HuH-7.5 (cell line): ENCODE measurements at places on chromosomes 4 and X.

DNA sequence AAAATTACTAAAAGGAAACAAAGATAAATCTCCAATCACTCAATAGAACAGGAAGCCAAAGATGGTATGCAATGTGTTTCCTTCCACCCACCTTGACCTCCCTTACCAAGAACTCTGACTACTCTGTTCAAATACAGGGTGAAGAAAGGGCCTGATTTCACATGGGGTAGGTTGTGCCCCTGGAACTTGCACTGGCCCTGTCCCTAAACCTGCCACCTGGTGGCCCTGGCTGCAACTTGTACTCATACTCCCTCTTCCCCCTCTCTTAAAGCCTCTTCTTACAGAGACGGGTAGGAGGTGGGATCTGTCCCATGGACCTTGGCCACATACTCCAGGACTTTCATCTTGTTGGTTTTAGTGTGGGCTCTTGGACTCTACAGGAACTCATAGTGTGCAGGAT, 17.3 kb upstream of the TMEM185A start:
- no peak for DNase-seq

DNA sequence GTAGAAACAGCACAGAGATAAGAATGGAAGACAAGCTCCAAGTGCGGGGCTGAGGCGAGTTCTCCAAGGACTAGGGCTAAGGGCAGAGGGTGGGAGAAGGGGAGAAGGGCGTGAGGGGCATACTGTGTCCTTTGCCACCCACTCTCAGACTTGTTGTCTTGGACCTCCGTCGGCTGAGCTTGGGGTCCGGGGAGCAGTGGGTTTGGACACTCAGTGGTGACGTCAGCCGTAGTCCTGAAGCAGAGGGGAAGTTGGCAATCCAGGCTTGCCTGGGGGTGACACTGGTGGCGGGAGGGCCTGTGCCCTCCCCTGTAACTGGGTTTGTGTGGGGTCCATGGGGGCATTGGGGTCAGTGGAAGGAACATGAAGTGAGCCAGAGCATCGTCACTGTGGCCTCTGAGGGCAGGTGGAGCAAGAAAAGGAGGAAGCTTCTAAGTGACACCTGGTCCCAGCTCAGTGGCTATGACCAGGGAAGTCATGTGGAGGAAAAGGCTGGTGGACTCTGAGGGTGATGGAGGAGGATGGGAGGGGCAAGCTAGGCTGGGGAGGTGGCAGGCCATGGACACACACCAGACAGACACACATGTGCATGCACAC, 17.6 kb downstream of the CD99 start:
- DNase-seq: no peak

DNA sequence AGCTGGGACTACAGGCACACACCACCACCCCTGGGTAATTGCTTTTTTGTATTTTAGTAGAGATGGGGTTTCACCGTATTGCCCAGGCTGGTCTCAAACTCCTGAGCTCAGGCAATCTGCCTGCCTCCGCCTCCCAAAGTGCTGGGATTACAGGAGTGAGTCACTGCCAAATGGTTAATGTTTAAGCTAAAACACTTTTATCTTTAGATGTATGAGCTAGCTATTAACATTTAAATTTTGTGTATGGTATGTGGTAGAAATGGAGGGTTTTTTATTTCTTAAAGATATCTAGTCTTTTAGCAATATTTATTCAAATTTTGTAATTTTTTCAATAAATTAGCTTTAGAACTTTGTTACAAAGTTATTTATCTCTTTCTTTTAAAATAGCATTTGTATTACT, 1659.8 kb upstream of the ADGRL3 start:
- DNase-seq: no peak

- no peak for DNase-seq
Measured at GRCh38 chr4:26751838-26752237, 108.8 kb upstream of the STIM2 start.
